Activated naive CD8-positive, alpha-beta T cell treated with anti-CD3 and anti-CD28 coated beads, Interleukin-2, amount 10 ng/mL, durations not matched to agents 7 days and 5 days (primary cell): ENCODE measurements at places on chromosomes 2 and 18. TPM values are rescaled to one million over a fixed set of nuclear protein-coding genes. Genes with fewer than 3 reads are reported as not detected.

GRCh38 chr2:162100579-162100978 is 26.6 kb upstream of the DPP4 start:
- peaks cover 4% of the 10 kb centered on the region for H3K27me3 ChIP-seq
- no peak for DNase-seq
- no peaks in the 10 kb centered on the region for H3K36me3 ChIP-seq
- H3K27ac ChIP-seq = no peak overlapping the region
- no peak overlapping the region for H3K4me3 ChIP-seq

GRCh38 chr18:2424420-2424819 is 146.9 kb downstream of the METTL4 start:
- DNase-seq = no peak
- no peaks in the 10 kb centered on the region for H3K4me1 ChIP-seq
- no peaks in the 10 kb centered on the region for H3K27me3 ChIP-seq
- H3K36me3 ChIP-seq = no peaks in the 10 kb centered on the region
- H3K4me3 ChIP-seq = no peak overlapping the region

DNA sequence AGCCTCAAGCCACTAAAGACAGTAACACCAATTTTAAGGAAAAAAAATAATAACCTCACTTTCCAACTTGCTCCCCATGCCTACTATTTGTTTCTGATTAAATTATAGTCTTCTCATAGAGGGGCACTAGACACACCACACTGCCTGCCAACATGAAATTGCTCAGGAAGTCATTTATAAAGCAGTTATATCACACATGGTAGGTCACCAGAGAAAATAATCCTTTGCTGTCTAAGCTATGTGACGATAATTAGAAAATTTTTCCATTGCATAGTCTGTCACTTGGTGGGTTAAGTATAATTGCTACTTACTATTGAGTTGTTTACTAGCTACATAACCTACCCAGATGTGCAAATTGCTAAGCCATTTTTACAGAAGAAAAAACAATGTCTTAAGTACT is 85.2 kb downstream of the INO80D start:
- DNase-seq = no peak
- H3K36me3 ChIP-seq = peaks cover 18% of the 10 kb centered on the region
- no peak overlapping the region for H3K4me3 ChIP-seq
- H3K27ac ChIP-seq = no peak overlapping the region
- no peaks in the 10 kb centered on the region for H3K27me3 ChIP-seq

- no peaks in the 10 kb centered on the region for H3K4me1 ChIP-seq
- no peak overlapping the region for H3K27ac ChIP-seq
- DNase-seq = no peak
- H3K4me3 ChIP-seq = no peak overlapping the region
Measured at GRCh38 chr2:95388091-95388692, 14.3 kb upstream of the FAHD2A start.

- no peaks in the 10 kb centered on the region for H3K27me3 ChIP-seq
- no peaks in the 10 kb centered on the region for H3K4me1 ChIP-seq
- H3K4me3 ChIP-seq = no peak overlapping the region
- no peak overlapping the region for H3K27ac ChIP-seq
- no peaks in the 10 kb centered on the region for H3K36me3 ChIP-seq
Measured at GRCh38 chr2:65605058-65605742, 172.8 kb upstream of the SPRED2 start.

VSNL1 gene
- not detected for total RNA-seq

MRO gene
- total RNA-seq = not detected

DNA sequence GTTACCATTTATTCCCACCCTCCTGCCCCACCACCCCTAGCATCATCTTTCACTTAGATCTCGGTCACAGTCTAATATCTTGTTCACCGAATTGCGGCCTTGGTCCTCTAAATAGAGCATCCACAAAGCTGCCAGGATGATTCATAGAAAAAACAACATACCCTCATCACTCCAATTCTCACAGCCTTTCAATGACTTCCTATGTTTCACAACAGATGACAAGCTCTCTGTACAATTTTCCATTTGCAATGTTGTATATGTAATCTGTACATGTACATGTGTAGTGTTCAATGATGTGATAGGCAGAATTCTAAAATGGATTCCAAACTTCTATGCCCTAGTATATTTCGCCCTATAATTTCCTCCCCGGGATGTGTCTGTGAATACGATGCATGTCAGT is 675.6 kb upstream of the CELF4 start:
- no peak overlapping the region for H3K4me3 ChIP-seq
- no peaks in the 10 kb centered on the region for H3K27me3 ChIP-seq
- no peak overlapping the region for H3K27ac ChIP-seq
- DNase-seq = no peak

GRCh38 chr2:2827761-2828221 is 496.7 kb upstream of the MYT1L start:
- H3K27me3 ChIP-seq = no peaks in the 10 kb centered on the region
- H3K4me3 ChIP-seq = no peak overlapping the region
- H3K4me1 ChIP-seq = no peaks in the 10 kb centered on the region

MAPRE2 gene
- 61.5 TPM for total RNA-seq

GRCh38 chr2:199484927-199485326 is 27.2 kb upstream of the SATB2 start:
- no peak for DNase-seq
- no peaks in the 10 kb centered on the region for H3K4me1 ChIP-seq
- peaks cover 10% of the 10 kb centered on the region for H3K27me3 ChIP-seq
- H3K27ac ChIP-seq = no peak overlapping the region

SERPINB5 gene
- not detected for total RNA-seq

DNA sequence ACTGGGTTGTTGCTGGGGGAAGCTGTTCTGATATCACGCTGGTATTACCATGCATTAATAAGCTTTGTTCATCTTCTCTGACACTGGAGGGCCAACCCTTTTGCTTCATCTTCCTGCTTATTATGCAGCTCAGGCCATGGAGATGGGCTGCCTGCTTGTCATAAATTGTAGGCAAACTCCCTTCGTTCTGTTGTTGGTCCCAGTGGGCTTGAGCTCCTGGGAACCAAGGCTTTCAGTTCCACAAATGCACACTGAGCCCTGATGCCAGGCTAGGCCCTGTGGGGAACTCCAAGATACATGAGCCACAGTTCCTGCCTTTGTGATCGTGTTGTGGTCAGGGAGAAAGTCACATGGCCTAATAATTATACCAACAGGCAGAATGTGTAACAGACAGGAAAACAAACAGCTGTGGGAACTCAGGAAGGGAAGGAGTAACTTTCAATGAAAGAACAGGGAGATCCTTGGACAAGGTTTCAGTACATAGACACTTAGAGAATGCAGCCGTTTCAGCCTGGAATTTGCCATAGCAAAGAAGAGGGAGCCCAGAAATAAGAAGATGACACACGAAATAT is 49.0 kb upstream of the BCL2L11 start:
- no peak overlapping the region for H3K27ac ChIP-seq
- peaks cover 16% of the 10 kb centered on the region for H3K27me3 ChIP-seq
- peaks cover 3% of the 10 kb centered on the region for H3K36me3 ChIP-seq
- no peak overlapping the region for H3K4me3 ChIP-seq
- H3K4me1 ChIP-seq = no peaks in the 10 kb centered on the region
- DNase-seq = no peak

C2orf66 gene
- not detected for total RNA-seq

DNA sequence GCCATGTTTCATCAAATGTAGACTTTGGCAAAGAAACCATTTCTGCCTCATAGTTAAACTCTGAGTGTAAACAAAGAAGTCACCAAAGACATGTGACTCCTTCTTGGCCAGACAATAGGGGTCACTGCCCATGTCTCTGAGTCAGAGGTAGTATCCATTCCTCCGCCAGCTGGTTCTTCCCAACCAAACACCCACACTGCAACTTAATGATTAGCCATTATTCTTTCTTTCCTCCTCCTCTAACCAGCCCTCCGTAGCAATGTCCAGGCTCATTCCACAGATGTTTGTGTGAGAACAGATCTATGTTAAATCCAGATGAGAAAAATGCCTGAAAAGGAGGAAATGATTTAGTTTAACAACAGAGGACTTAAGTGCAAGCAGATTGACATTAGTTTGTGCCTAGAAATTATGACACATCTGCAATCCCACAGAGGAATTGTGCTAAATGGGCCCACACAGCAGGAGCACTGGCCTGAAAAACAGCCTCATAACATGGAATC is 127.9 kb upstream of the SH3BP4 start:
- H3K4me3 ChIP-seq = no peak overlapping the region
- H3K27ac ChIP-seq = no peak overlapping the region
- no peaks in the 10 kb centered on the region for H3K4me1 ChIP-seq
- H3K36me3 ChIP-seq = no peaks in the 10 kb centered on the region

GRCh38 chr2:219173176-219173575 is 3.3 kb upstream of the SLC23A3 start:
- peaks cover 33% of the 10 kb centered on the region for H3K4me1 ChIP-seq
- H3K36me3 ChIP-seq = peaks cover 14% of the 10 kb centered on the region
- H3K4me3 ChIP-seq = no peak overlapping the region
- H3K27me3 ChIP-seq = no peaks in the 10 kb centered on the region
- H3K27ac ChIP-seq = no peak overlapping the region

IMMT gene
- 122 TPM for total RNA-seq

GRCh38 chr2:237879058-237879430 is 19.6 kb downstream of the RAMP1 start:
- H3K36me3 ChIP-seq = no peaks in the 10 kb centered on the region
- H3K27ac ChIP-seq = no peak overlapping the region
- no peaks in the 10 kb centered on the region for H3K4me1 ChIP-seq

TANC1 gene
- total RNA-seq = 0.33 TPM

DNA sequence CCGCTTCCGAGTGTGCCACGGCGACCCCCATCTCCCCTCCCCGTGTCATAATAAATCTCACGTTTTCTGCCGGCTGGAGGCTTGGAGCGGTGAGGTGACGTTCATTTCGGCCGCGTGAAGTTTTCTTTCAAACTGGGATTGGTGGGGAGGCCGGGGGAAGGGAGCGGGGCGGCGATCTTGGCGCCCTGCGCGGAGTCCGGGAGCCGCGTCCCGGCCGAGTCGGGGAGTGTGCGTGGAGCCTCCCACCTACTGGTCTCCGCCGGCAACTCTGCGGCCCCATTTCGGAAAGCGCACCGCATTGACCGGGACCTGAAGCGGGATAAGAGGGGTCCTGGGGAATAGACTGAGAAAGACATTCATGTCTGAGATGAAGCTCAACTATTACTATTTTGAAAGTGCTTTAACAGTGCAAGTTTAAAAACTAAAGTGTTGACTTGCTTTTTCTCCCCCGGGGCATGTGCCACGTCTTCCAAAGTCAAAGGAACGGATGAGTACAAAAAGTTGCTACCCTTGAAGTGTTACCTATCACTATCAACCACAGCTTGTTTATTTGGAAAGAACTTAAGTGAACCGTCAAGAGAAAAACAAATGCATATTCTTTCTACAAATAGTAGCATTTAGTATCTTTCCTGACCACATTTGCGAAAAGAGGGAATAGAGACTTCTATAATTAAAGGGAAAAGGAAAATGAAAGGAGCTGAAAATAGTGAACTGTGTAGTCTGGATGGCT is 818 bp upstream of the IKZF2 start:
- H3K4me1 ChIP-seq = peaks cover 35% of the 10 kb centered on the region
- no peaks in the 10 kb centered on the region for H3K36me3 ChIP-seq
- H3K4me3 ChIP-seq = peak overlapping the region; percentile 75
- H3K27me3 ChIP-seq = peaks cover 30% of the 10 kb centered on the region

CCDC150 gene
- total RNA-seq = 13.5 TPM

GRCh38 chr2:68039317-68039716 is 23.5 kb downstream of the C1D start:
- no peaks in the 10 kb centered on the region for H3K36me3 ChIP-seq
- H3K27me3 ChIP-seq = no peaks in the 10 kb centered on the region
- no peak for DNase-seq
- no peak overlapping the region for H3K4me3 ChIP-seq
